ENCODE measurements at places on chromosomes 5 and 9.

- no peak for DNase-seq
Observed at GRCh38 chr5:76771705-76772405, 47.0 kb upstream of the F2RL1 start.

DNA sequence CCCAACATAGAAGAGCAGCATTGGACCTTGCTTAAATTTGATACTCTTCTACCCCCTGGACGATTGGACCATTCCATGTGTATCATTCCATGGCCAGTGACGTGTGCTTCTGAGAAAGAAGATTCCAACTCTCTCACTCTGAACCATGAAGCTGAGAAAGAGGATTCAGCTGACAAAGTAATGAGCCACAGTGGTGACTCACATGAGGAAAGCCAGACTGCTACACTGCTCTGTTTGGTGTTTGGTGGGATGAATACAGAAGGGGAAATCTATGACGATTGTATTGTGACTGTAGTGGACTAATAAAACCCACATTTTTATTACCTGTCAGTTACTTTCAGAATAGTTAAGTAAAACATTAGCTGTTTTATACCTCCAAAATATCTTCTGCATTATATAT is 7.5 kb downstream of the HSPA5 start:
- DNase-seq, result no peak

DNA sequence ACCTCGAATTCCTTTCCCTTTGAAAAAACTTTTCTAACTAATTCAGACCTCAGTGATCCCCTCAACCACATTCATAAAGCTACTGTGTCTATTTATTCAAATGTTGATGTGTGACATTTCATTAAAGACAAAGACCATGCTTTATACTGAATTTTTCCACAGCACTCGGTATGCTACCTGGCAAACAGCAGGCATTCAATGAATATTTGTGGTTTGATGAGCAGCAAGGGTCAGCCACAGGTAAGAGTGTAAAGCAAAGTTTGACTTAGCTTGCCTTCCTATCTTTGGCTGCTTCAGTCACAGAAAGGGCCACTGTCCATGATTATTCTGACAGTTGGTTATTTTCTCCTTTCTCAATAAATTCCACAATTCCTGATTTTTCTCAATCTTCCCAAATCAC is 5.1 kb upstream of the CDC42SE2 start:
- DNase-seq, result no peak

DNA sequence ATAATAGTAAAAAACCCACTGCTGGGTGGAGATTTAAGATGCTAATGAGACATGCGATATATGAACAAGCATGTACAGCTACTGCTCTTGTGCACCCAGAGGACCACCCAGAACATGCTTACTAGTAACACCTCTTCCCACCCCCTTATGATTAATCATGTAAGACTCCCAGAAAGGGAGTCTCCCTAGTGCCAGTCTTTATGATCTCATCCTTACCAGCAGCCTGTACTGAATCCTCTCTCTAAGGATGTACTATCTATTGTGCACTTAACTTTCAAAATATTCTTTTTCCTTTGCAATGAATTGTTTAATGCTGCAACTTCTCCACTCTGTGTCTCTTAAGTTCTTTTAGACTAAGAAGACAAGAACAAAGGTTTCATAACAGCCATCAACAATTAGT is 9.1 kb upstream of the MAT2B start:
- DNase-seq, result no peak

- DNase-seq, result no peak
Observed at GRCh38 chr5:10786835-10787234, 25.8 kb upstream of the DAP start.

DNA sequence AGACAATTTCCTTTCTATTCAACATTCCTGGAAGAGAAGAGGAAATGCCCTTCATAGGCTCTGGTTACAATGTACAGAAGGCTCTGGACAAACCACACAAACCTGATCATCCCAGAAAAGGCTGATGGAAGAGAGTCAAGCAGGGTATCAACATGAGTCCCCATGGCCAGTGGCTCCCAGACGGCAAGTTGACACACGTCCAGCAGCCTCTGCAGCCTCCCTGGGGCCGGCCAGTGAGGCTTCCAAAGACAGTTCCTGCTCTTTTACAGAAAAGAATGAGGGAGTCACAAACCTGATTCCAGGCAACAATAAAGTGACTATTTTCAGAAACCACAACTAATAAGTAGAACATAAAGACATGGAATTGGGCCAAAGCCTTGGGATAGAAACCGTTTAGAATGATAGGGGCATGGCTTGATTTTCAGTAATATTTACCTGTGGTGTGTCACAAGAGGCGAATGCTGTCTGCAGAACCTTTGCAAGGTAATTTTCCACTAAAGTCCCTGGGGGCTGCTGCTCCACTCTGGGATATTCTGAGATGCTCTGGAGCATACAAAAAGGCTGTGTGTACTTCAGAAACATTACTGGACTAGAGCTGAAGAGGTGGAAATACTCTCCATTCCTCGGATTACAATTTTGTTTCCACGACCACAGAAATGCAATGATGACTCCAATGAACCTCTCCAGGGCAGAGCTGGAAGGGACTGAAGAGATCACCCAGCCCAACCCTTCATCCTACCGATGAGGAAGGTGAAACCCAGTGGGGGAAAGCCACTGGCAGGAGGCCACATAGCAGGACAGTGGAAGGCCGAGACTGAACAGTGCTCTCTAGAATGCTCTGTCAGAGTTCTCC is 10.4 kb downstream of the MED27 start:
- DNase-seq, result no peak

DNA sequence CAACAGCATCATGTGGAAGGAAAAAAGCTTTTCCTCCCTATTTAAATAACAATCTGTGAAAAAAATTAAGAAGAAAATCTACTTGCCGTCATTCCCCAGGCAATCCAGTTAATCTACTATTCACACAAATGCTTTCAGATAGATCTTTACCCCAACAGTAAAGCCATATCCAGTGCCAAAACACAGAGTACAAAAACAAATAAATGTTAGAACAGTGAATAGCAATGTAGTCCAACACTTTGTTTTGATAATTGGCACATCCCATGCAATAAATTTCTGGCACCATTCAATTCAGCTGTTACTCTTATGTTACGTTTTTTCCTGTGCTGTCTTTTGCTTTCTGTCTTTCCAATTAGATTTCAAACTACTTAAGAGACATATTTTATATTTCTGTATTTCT is 2245.5 kb upstream of the WWC1 start:
- no peak for DNase-seq

Measured in stimulated activated CD8-positive, alpha-beta memory T cell treated with anti-CD3 and anti-CD28 coated beads, Interleukin-15, amount 100 ng/mL, for 4 hours (primary cell).